ENCODE measurements at places on chromosomes 2 and 18. TPM values are rescaled to one million over a fixed set of nuclear protein-coding genes. Genes with fewer than 3 reads are reported as not detected.

GRCh38 chr2:156695595-156695994 is 259.4 kb downstream of the GPD2 start:
- DNase-seq: no peak

- DNase-seq: no peak
Measured at GRCh38 chr18:49590608-49591007, 28.8 kb downstream of the LIPG start.

GRCh38 chr2:177147093-177147694 is 65.4 kb upstream of the HNRNPA3 start:
- no peak for DNase-seq

- DNase-seq: no peak
Measured at GRCh38 chr2:1455466-1455865, 42.2 kb downstream of the TPO start.

DNA sequence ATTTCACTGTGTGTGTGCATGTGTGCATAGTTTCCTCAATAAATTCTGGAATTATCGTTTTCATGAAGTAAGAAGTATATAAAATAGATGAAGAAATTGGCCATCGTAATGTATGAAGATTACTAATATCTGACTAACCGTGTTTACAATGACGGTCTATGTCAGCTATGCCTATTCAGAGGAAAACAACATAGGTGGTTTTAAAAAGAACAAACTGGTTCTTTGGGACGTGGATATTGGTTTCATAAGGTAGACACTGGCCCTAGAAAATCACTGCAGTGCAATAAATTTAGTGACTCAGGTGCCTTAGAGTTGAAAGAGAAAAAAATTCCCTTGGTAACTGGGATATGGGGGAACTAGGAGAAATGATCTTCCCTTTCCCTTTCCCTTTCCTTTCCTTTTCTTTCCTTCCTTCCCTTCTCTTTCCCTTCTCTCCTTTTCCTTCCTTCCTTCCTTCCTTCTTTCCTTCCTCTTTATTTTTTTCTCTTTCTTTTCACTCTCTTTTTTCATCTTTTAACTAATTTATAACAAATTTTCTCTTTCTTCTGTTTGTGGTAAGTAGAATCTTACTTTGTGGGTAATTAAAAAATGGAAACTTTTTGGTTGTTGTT is 36.4 kb downstream of the MAP2 start:
- DNase-seq: no peak

GRCh38 chr2:113117541-113118262 is 9.7 kb upstream of the IL1RN start:
- DNase-seq: peak; percentile 56

- DNase-seq: no peak
Measured at GRCh38 chr2:208464205-208464604, 57.6 kb downstream of the PTH2R start.

DNA sequence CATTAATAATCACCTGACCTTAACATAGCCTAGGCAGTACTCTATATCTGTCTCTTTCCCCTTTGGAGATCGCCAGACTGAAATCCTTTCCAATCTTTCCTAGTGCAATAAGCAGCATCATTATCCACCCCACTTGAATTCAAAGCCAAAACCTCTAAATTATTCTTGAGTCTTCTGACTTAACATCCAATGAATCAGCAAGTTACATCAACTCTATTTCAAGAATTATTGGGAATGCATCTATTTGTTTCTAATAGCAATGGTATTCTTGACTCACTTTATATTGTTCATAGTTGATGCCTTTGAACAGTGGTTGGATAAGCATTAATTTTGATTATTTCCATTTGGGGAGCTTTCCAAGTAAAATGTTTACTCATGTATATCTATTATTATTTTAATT is 144.8 kb downstream of the ZNF804A start:
- no peak for DNase-seq

GRCh38 chr2:104290566-104290891 is 563.4 kb upstream of the POU3F3 start:
- DNase-seq: no peak

GRCh38 chr2:62797107-62797506 is 91.6 kb downstream of the EHBP1 start:
- DNase-seq: no peak

DNA sequence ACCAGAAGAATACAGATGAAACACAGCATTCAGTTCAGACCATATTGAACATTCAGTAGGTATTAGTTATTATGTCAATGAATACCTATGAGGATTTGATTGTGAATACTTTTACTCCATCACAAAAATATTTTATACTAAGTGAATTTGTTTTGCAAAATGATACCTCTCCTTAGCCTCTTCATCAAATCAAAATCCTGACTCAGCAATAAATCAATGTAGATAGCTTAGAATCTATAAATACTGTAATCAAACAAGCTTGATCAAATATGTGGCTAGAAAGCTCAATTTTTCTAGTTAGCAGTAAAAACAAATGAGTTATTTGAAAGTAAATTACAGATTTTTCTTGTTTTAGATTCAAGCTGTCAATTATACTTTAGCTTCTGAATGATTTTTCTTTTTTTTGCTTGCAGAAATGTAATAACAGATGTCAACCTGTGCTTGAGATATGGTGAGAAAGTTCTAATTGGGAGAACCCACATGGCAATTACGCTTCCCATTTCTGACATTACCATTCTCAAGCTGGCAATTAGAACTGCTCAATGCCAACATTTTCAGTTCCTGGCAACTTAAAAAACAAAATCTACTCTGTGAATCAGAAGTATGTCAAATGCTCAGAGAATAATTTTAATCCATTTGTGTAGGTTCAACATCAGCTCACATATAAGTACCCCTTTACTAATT is 109.6 kb downstream of the PRELID3A start:
- no peak for DNase-seq

DNA sequence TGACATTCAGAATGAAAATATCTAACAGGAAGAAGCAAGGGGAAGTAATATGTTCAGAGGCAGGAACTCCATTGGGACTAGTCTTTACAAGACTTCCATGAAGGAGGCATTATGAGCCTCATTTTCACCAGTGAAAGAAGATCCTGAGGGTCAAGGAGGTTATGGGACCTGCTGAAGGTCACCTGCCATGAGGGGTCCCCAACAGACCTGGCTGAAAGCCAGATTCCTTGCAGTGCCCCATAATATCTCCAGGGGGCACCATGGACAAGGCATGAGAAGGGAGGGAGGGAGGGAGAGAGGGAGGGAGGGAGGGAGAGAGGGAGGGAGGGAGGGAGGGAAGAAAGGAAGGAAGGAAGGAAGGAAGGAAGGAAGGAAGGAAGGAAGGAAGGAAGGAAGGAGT is 27.9 kb downstream of the XDH start:
- no peak for DNase-seq

DNA sequence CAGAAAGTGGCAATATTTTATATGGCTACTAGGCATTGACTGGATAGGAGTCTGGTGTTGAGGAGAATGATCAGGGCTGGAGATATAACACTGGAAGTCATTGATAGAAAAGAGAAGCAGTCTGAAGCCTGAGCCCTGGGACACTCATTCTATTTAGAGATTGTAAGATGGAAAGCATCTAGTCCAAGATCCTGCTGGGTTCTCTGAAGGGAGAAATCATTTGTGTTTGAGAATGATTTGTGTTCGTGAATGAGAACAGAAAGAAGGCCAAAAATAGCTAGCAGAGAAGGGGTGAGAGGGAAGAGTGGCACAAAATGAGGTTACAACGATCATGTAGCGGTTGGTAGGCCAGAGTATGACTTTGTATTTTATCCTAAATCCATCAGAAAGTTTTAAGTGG is 7.6 kb upstream of the ALS2 start:
- DNase-seq: no peak

- DNase-seq: no peak
Measured at GRCh38 chr2:221346411-221346810, 225.7 kb downstream of the EPHA4 start.

DNA sequence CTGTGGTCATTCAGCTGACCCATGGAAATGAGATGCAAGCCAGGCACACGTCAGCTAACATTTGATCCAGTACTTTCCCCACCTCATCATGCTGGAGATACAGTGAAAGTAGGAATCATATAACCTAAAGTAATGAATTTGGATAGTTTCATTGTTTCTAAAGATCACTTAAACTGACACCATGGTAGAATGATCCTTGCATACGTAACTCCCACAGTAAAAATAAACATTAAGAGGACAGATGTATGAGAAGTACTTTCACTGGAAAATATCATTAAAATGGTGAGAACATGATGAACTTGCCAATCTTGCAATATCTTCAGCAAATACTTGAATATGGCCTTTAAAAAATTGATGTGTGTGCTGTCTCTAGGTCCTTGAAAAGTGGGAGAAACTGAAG is 85.4 kb downstream of the MAIP1 start:
- DNase-seq: no peak

- DNase-seq: peak; percentile 73
Measured at GRCh38 chr2:10434886-10435819, 13.0 kb downstream of the ODC1 start.

GRCh38 chr2:70920367-70920715 is 15.4 kb upstream of the ATP6V1B1 start:
- peak; percentile 36 for DNase-seq

CNGA3 gene
- not detected for total RNA-seq

RAB17 gene
- 1.2 TPM for total RNA-seq

CYP27A1 gene
- total RNA-seq: 23.4 TPM

CDH20 gene
- total RNA-seq: 0.60 TPM

TRABD2A gene
- total RNA-seq: 0.74 TPM

ATP6V1B1 gene
- total RNA-seq: 0.53 TPM

PROKR1 gene
- not detected for total RNA-seq

PPIL3 gene
- total RNA-seq: 13.8 TPM

FABP1 gene
- total RNA-seq: 0.65 TPM
